ENCODE measurements at places on chromosomes 5 and 9.

DNA sequence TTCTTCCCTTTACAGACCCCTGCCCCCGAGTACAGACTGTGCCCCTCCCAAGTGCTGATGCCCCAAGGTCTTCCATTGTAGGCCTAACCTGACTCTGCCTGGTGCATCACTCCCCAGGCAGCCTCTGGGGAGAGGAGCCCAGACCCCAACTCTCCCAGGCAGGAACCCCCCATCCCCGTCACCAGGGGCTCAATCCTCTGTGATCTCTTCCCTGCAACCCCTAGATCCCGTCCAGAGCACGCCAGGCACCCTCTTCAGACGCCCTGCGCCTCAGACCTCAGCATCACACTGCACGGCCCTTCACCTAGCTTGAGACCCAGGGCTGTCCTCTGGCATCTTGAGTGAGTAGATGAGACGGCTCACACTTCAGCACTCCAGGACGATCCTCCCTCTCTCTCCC, 6.4 kb upstream of the EGR1 start:
- no peak for DNase-seq

- DNase-seq: no peak
Measured at GRCh38 chr9:84322828-84323227, 17.7 kb downstream of the SLC28A3 start.

DNA sequence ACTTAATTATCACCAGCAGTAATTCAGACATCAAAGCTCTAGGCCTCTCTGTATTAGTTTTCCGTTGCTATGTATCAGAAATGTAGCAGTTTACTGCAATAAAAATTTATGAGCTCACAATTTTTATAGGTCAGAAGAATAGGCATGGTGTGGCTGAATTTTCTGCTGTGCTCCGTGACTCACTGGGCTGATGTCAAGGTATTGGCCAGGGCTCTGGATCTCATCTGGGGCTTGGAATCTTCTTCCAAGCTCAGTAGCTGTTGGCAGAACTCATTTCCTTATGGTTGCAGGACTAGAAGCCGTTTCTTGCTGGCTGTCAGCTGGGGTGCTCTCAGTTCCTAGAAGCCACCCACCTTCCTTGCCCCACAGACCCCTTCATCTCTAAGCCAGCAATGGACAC, 66.3 kb downstream of the PSAT1 start:
- no peak for DNase-seq

- DNase-seq: no peak
Measured at GRCh38 chr5:14937254-14937653, 65.7 kb upstream of the ANKH start.

DNA sequence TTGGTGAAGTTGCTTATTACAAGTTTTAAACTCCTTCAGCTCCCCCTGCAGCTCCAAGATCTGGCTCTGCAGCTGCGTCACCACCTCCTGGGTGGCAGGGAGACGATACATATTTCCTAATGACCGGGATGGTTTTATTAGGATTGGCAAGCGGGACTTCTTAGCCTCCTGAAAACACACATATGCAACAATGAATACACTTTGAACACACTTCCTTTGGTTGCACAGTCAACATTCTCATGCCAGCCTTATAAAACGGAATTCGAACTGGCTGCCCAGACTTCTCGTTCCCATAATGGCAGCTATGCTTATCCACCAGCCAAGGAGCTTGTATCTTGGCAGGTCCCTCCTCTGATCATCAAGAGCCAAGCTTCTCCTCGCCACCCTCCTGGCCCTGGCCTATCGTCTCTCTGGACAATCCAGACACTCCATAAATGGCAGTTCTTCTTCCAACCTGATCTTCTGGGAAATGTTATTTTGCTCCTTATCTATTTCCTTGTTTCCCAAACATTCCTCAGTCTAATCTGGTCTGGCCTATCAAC, 131.9 kb downstream of the CDK5RAP2 start:
- DNase-seq: no peak

DNA sequence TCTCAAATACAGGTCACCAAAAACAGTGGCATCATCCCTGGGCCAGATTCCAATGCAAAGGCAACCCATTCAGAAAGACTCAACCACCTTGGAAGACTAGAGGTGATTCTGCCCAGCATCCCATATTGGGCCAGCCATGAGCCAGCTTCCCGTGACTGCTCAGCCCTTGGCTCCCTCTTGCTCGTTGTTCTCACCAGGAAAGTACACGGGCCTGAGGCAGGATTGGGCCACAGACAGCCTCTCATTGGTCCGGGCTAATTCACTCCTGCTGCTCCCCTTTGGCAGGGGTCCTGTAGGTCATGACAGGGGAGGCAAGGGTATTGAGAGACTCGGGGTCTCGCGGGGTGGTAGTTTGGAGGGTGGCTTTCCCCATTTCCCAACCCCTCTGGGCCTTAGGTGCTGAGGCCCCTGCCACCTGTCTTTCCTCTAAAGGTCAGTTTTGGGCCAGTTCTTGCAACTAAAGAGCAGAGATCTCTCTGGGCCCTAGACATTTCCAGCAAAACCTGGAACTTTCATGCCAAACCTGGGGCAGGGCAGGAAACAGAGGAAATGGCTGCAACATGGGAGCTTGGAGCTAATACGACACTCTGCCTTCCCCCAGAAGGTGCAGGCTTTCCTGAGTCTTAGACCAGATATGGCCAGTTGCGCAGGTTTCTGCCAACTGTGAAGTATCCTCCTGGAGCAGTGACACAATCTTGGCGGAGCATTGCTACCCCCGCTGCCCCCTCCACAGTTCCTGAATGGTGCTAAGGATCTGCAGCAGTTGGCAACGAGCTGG, 22.0 kb upstream of the FGFR4 start:
- DNase-seq: no peak

GRCh38 chr5:50406877-50407276, 34.2 kb downstream of the EMB start:
- no peak for DNase-seq

DNA sequence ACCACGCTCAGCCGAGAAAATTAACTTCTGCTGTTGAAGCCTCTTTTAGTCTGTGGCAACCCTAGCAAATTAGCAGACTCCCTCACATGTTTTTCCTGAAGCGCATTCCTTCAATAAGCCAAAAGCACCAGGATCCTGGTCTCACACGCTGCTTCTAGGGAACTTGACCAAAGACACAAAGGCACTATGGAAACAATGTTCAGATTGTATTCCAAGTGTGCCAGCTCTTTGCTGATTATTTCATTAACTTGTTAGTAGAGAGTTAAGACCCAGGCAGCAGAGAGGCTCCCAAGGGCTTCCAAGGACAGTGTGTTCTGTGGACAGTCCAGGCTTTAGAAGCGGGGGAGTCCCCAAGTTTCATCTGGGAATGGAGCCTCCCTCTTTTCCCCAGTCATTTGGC, 94.4 kb upstream of the BASP1 start:
- DNase-seq: peak; percentile 35

DNA sequence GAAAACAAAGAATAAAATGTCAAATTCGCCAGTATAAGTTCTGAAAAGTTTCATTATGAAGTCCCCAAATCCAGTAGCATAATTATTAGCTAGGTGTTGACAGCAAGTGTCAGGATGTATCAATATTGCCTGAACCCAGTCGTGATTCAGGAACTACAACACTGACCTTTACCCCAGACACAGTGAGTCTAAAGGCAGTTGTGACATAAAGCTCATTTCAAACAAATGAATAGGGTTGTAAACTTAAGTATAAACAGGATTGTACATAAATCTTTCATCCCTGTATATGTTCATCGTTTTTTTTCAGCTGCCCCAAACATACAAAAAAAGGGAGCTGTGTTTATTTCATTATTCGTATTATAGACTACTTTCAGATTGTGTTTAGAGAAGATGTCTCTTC, 385.7 kb downstream of the PLK2 start:
- no peak for DNase-seq

DNA sequence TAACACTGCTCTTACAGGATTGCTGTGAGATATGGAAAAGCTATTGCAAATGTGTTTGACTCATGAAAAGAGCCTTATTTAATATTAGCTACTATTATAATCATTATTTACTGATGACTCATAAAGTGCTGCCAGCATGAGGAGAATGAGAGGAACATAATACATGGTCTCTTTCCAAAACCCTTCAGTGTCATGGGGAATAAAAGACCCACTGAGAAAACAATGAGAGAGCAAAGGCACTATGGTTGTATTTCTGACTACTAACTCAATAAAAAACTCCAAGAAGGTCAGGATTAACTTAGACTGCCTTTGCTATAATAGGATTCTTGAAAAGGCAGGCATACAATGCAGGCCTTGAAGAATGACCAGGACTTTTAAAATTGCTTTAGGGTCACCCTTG, 633.5 kb downstream of the DTWD2 start:
- no peak for DNase-seq

- no peak for DNase-seq
Measured at GRCh38 chr5:145852990-145853389, 17.8 kb upstream of the PRELID2 start.

- DNase-seq: peak; percentile 6
Measured at GRCh38 chr9:114283551-114284111, 39.3 kb upstream of the ORM1 start.

DNA sequence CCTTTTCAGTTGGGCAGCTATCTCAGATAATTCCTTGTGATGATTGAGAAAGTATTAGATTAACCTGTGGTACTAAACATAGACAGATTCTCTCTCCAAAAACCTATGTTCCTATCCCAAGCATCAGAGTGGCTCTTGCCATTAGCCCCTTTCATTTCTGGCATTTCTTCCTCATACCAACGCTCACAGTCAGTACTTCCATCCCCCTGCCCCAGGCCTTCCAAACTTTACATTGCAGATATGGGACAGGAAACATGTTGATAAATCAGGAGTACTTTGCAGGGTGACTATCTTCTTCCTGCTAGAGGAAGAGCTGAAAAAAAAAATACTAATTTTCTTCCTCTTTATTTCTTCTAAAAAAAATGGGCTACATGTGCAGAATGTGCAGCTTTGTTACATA, 442.6 kb upstream of the RGMB start:
- no peak for DNase-seq

GRCh38 chr5:1840741-1841521, 39.7 kb downstream of the NDUFS6 start:
- DNase-seq: no peak

DNA sequence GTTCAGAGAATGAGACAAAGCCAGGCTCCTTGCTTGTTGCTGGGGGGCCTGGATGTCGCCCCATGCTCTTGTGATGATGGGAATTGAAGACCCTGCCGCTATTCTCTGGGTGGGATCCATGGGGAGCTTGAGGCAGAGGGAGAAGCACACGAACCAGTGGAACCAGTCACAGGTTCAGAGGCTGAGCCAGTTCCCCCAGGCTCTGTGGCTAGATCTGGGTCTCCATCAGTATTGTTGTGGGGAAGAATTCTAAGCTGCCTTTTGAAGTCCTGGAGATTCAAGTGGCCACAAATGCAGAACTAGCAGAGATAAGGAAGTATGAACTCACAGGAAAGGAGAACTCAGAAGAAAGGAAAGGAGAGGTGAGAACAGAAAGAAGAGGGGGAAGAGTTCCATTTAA, 219.4 kb downstream of the MSX2 start:
- DNase-seq: no peak

- no peak for DNase-seq
Measured at GRCh38 chr9:87894998-87895625, 12.4 kb downstream of the SPATA31E1 start.

- no peak for DNase-seq
Measured at GRCh38 chr5:6873359-6873758, 160.1 kb downstream of the TENT4A start.

- no peak for DNase-seq
Measured at GRCh38 chr9:92607088-92607487, 62.8 kb downstream of the IPPK start.

DNA sequence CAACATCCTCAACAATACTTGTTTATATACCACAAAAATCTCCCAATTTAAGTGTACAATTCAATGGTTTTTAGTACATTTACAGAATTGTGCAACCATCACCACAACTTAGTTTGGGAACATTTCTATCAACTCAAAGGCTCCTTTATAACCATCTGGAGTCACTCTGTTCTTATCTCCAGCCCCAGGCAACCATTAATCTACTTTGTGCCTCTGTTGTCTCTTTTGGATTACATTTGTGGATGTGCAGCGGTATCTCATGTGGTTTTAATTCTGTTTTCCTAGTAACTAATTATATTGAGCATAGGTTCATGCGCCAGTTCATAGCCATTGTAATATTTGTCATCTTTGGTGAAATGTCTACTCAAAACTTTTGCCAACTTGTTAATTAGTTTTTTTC, 14.4 kb downstream of the ADAMTS19 start:
- no peak for DNase-seq

- DNase-seq: no peak
Measured at GRCh38 chr5:8683496-8683895, 814.5 kb downstream of the MTRR start.

DNA sequence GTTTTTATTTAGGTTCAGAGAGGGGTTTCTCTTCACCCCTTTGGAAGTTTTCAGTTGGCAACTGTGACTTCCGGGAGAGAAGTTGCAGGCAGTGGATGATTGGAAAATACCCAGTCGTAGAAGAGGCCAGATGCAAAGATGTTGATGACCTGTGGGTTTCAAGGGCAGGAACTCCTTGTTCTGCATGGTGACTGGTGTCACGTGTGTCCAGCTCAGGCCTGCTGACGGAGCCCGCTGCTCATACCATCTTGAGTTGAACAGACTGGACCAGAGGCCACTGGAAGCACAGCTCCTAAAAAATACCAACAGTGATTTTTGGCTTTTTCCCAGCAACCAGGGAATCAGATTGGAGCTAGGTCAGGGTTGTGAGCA, 243.9 kb upstream of the KLF4 start:
- DNase-seq: no peak

GRCh38 chr5:54385994-54386393, 69.5 kb upstream of the HSPB3 start:
- no peak for DNase-seq

DNA sequence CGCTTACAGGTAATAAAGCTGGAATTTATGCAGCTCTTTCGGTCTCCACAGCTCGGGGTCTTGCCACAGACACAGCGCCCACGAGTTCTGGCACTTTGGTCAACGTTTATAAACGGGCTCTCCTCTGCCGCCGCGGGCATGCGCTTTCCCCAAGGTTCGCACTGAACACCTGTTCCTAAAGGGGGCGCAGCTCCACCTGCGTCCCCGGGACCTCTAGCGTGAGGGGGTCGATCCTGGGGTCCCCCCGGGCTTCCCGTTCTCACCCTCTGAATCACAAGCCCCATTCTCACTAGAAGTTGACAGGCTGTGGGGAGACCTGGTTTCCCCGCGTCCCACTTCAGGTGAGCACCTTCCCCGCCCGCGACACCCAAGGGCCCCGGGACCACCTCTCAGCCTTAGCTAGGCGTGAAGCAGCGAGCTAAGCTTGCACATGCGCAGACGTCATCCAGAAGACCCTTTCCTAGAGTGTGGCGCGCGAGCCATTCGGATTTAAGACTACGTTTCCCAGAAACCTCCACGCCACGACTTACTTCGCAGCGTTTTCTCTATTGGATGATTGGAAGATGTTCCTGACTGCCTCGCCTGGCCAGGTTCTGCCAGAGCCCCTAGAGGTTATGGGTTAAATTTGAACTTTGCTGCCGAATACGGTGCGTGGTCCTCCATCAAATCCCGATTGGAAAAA, 21.3 kb upstream of the ZNF782 start:
- DNase-seq: peak; percentile 98

- no peak for DNase-seq
Measured at GRCh38 chr5:155050384-155051019, 36.9 kb downstream of the KIF4B start.

All from WERI-Rb-1 (cell line).